ENCODE measurements at places on chromosomes 1 and 21.

DNA sequence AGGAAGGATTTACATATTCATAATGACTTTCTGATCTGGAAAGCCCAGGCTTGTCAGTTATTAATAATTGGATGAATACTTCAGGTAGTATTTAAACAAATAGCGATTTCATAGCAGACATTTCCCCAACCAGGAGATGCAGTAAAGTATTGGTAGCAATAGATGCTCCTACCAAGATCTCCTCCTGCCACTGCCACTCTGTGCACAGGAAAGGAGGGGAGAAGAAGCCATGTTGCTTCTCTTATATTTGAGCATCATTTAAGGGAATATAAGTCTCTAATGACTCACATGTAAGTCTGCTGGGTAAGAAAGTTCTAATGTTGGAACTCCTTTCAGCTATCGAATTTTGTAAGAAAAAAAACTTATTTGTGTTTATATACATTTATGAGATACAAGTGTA, 420 bp upstream of the IFI16 start:
- DNase-seq: no peak

GRCh38 chr1:88708011-88708410, 23.9 kb downstream of the PKN2 start:
- no peak for DNase-seq

- DNase-seq: no peak
These were observed 315.7 kb upstream of the USP25 start for GRCh38 chr21:15414057-15414456.

DNA sequence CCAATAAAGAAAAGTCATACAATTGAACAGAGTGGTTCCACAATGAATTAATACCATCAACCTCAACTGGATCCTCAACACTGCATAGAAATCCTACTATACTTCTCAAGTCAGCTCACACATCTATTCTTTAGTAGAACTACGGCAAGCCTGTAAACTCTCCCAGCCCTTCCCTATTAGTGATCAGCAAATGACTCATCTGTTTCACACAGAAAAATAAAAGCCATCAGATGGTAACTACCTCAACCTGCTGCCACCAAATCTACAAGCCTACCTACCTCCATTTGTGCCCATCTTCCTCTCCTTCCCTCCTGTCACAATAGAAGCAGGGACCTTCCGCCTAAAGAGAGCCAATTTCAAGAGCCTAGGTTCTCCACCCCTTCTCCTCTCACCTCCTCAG, 63.6 kb downstream of the DMAP1 start:
- no peak for DNase-seq

- DNase-seq: no peak
These were observed 47.9 kb upstream of the GNG4 start for GRCh38 chr1:235697508-235697907.

DNA sequence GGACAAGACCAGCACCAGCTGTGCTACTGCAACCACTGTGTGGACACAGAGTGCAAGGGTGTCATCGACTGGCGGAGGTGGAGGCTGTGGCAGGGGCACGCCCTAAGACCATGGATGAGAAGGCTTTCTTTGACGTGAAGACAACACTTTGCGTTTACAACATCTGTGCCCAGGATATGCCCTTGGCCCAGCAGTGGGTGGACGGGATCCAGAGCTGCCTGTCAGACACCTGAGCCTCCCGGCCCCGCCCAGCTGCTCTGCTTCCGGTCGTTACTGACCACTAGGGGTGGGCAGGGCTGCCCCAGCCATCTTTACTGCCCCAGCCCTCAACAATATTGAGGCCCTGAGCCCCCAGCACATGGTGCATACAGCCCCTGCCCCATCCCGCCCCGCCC, 21.4 kb upstream of the NPPB start:
- no peak for DNase-seq

- peak; percentile 65 for DNase-seq
These were observed 18.2 kb upstream of the RC3H1 start for GRCh38 chr1:174040387-174040786.

DNA sequence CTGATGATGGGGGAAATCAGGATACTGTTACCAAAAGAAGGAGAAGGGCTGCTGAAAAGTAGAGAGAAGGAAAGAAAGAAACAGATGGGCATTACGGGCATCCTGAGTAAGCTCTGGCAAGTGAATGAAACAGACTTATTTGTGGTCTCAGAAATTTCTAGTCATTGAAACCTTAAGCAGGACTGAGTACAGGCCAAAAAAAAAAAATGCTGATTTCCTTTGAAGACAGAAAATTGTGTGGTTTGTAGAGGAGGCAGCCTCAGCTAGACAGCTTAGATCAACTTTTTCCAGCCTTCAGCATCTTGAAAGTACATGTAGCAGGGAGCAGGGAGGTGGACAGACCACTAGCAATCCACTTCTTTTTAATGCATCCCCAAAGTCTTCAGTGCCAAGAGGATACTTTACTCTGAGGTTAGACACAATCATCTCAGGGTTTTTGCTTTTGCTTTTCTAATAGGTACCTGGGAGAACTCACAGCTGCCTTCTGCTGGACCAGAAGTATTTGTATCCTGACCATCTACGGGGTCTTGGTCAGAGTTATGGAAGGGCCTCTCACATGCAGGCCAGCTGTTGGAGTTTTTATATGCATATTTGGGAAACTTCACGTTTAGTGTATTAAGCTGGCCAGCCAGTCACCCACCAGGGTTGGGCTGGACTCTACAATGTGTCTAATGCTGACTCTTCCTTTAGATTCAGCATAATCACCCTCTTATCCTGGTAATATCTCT, 10.6 kb upstream of the CAPZB start:
- no peak for DNase-seq

- DNase-seq: no peak
These were observed 240.3 kb upstream of the RAB4A start for GRCh38 chr1:229030630-229031029.

DNA sequence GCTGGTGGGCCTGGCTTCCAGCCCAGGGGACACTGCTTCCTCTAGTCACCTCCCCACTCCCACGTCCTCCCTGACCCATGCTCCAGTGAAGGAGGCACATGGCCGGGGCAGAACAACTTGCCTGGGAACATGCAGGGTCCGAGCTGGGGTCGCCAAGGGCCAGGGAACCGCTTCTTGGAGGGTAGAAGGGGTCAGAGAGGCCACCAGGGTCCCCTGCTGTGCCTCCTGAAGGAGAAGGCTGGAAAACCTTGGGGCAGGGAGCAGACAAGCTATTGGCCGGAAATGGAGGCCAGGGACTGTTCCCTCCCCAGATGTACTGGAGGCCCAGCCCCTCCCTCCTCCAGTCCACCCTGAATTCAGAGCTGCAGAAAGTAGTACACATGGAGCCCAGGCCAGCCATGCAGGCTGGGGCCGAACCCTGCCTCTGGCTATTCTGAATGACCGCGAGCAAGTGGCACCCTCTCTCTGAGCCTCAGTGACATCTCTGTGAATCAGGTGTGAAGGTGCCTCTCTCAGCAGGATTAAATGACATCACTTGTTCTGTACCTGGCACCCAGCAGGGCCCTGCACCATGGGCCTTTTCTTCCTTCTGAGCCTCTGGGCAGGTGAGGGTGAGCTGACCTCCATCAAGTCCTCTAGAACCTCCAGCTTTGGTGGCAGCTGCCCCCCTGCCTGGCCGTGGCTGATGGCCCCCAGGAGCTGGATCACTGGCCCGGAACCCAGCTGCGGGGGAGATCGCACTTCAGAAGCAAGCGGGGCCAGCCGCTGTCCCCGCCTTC, 15.7 kb downstream of the SPOCD1 start:
- DNase-seq: no peak

GRCh38 chr1:41919764-41920397, 1.2 kb upstream of the HIVEP3 start:
- peak; percentile 68 for DNase-seq

DNA sequence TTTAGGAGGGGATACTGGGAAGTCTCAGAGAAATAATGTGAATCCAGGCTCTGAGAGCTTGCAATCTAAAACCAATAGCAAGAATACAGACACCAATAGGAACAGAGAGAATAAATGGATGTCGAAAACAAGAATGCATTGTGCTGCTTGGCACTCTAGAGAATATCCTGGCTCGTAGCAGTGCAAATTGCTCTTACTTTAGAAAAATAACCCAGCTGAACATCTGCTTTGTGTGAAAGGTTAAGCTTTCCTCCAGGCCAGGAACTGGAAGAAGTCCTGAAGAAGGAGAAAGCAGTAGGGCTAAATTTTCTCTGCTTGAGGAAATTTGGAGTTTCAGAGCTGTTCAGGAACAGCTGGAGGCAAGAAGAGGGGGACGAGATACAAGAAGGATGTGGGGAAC, 382.3 kb downstream of the HHIPL2 start:
- DNase-seq: no peak

DNA sequence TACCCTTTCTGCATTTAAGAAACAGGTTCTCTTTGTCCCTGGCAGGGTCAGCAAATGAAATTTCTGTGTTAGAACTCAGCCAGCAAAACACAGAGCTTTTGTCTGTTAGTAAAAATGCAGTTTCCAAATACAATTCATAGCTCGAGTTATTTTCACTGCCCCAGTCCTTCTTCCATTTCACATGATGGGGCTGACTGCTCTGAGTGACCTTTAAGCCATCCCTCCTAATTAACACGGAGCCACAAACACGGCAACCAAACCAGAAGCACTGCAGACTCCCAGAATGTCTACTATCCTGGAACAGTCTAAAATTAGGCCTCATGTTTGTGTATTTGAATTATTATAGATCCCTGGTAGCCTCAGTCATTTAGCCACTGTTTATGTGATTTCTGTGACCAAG, 99.1 kb upstream of the RGS4 start:
- no peak for DNase-seq

- DNase-seq: no peak
These were observed 25.4 kb downstream of the OLFM3 start for GRCh38 chr1:101971304-101971703.

DNA sequence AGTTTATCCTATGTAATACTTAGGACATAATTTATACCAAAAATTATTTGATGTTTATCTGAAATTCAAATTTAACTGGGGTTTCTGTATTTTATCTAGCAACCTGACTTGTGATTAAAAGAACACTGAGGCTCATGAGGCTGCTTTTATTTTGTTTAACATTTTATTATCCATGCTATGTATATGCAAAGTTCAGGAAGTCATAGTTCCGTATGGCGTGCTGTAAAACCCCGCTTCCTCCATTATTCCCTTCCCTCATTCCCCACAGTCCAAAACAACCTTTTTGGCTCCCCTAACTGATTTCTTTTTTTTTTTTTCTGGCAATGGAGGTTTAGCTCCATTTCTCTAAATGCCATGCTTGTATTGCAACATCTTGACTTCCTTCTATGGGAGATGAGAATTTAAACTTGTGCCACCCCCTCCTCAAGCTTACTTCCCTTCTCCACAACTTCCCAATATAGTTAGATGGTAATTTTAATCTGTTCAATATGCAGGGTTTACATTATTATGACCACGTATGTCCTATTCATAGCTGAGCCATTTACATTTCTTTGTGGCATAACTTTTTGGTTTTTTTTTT, 138.0 kb upstream of the DNAH14 start:
- DNase-seq: no peak

DNA sequence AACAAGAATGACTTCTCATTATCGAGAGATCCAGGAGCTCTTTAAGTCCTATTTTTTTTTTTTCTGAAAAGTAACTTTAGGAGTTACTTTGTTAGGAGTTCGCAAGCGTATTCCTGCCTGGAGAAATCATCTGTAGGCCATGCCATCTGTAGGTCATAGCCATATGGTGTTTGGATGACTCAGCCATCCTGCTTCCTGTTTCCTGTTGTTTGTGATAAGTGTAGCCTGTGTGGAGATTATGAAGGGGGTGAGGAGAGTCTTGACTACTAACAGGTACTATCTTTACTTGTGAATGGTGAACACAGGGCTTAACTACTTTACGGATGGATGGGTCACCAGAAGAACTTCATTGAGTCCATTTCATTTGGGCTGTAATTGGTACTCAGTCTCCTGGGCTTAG, 327.2 kb downstream of the PTPRU start:
- DNase-seq: no peak

DNA sequence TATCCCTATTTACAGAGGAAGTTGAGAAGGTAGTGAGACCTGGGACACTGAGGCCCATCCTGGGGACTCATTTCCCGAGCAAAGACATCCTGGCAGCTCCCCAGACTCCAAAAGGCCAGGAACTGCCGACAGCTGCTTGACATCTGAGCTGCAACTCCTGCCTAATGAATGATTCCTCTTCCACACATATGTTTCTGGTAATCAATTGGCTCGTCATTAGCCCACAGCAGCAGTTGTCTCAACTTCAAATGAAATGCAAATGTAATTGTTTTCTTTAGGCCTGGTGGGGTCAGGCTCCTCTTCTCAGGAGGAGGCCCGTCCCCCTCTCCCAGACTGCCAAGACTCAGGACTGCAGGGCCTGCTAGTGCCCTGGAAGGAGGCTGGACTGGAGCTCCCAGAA, 61.8 kb upstream of the DISP3 start:
- DNase-seq: no peak

GRCh38 chr1:20148571-20149500, 9.7 kb downstream of the PLA2G2F start:
- DNase-seq: no peak

- DNase-seq: no peak
These were observed 27.1 kb downstream of the IPP start for GRCh38 chr1:45723248-45723930.

- no peak for DNase-seq
These were observed 506 bp downstream of the C1orf50 start for GRCh38 chr1:42767510-42768000.

GRCh38 chr1:241985787-241986186, 13.1 kb downstream of the MAP1LC3C start:
- DNase-seq: no peak

DNA sequence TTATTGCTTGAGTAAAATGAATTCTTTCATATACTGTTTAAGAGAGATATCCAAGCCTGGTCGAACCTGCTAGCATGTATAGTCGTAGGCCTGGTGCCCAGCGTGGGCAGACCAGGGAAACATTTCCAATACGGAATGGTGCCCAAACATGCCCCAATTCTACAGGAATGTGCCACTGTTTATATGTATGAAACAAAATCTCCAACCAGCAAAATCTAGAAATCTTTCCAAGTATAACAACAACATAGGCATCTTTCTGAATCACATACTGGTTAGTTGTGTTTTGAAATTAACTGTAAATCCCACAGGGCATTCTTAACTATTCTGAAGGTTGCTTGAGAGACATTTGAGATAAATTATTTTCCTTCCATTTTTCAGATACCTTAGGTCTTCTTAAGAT, 17.0 kb upstream of the ABCD3 start:
- DNase-seq: no peak

GRCh38 chr1:30753660-30754123, 3.9 kb downstream of the LAPTM5 start:
- no peak for DNase-seq

DNA sequence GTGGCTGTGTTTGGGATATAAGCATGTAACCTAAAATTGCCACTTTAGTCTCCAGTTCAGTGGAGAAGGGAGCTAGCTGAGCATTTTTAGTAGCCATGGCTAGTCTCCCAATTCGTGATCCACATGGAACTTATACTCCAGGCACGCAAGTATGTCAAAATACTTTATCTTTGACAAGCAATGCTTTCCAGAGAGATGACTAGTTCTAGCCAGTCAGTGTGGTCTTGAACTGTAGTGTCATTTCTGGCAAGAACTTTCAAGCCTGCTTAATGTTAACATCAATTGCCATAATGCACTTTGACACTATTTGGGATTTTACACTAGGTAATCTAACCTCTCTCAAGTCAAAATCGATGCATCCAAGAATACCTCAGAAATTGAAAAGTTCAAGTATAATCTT, 660.0 kb downstream of the PTPRC start:
- DNase-seq: no peak

GRCh38 chr1:47187926-47188250, 1.9 kb downstream of the PDZK1IP1 start:
- DNase-seq: no peak

Data from NCI-H1436 treated with DMSO at 0.1 percent for 48 hours (cell line).